ENCODE measurements at places on chromosomes 6 and 20.

DNA sequence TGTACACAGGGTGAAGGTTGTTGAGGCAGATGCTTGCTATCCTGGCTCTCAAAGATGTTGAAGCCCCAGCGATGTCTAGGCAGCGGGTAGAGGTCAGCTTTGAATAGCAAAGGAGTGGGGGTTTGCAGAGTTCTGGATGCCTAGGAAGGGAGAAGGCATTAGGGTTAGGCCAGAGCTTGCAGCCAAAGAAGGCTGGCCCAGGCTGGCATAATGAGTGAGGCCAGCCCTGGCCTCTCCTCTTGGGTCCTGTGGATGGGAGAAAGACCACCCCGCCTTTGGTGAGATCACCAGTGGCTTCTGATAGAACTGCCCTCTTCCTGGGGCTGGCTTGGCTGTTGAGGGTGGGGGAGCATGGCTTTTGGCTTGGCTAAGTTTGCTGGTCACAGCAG is 406 bp upstream of the WFDC5 start:
- DNase-seq = no peak

GRCh38 chr6:112927641-112928320 is 580.7 kb downstream of the RFPL4B start:
- no peak for DNase-seq

- no peak for DNase-seq
Measured at GRCh38 chr20:59676851-59677182, 72.5 kb downstream of the PHACTR3 start.

GRCh38 chr20:59820204-59821041 is 113.0 kb downstream of the SYCP2 start:
- no peak for DNase-seq

GRCh38 chr6:113651920-113652319 is 205.2 kb upstream of the MARCKS start:
- DNase-seq = no peak

GRCh38 chr6:71179249-71179885 is 109.2 kb upstream of the OGFRL1 start:
- no peak for DNase-seq

- no peak for DNase-seq
Measured at GRCh38 chr6:65186826-65187225, 520.2 kb downstream of the EYS start.

DNA sequence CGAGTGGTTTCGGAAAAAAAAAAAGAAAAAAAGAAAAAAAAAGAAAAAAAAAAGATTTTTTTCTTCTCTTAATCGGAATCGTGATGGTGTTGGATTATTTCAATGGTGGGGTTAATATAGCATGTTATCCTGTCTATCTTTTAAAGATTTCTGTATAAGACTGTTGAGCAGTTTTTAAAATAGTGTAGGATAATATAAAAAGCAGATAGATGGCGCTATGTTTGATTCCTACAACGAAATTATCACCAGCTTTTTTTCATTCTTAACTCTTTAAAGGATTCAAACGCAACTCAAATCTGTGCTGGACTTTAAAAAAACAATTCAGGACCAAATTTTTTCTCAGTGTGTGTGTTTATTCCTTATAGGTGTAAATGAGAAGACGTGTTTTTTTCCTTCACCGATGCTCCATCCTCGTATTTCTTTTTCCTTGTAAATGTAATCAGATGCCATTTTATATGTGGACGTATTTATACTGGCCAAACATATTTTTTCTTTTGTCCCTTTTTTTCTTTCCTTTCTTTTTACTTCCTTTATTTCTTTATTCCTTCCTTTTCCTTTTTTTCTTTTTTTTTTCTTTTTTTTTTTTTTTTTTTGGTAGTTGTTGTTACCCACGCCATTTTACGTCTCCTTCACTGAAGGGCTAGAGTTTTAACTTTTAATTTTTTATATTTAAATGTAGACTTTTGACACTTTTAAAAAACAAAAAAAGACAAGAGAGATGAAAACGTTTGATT is 3.6 kb downstream of the SOX4 start:
- no peak for DNase-seq
